ENCODE measurements at places on chromosomes 1 and 21.

DNA sequence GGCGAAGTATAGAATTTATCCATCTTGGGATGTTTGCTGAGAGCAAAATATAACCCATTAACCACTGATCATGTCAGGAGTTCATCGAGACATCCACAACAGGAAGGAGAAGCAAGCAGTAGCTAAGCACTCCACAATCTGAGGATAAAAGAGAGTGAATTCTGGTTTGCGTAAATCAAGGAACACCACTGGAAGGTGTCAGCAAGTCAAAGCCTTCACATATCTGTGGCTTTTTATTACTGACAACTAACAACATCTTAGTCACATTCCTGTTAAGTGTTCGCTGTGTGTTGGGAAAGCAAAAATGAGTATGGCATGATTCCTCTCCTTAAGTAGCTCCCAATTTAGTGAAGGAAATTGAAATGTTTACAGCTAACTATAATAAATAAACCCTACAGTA lies 44.5 kb upstream of the DARS2 start:
- no peak for DNase-seq

DNA sequence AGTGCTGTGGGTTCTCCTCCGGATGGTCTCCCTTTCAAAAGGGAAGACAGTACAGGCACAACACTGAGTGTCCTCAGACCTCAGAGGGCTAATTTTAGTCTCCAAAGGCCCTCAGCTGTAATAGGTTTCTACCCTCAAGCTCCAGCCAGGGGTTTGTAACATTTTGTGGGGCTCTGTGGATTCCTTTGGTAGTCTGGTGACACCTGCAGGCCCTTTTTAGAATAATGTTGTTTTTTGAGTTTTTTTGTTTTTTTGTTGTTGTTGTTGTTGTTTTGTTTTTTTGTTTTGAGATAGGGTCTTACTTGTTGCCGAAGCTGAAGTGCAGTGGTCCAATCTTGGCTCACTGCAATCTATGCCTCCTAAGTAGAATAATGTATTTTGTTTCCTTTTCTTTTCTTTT lies 15.0 kb upstream of the TMEM201 start:
- DNase-seq: peak; percentile 14

GRCh38 chr1:227059076-227059475 lies 119.0 kb downstream of the COQ8A start:
- DNase-seq: no peak

- no peak for DNase-seq
These were observed 153.9 kb downstream of the KCNH1 start for GRCh38 chr1:210980082-210980481.

GRCh38 chr21:27804515-27804914 lies 837.6 kb upstream of the ADAMTS5 start:
- no peak for DNase-seq

- DNase-seq: no peak
These were observed 28.4 kb upstream of the ETV3 start for GRCh38 chr1:157166590-157166989.

DNA sequence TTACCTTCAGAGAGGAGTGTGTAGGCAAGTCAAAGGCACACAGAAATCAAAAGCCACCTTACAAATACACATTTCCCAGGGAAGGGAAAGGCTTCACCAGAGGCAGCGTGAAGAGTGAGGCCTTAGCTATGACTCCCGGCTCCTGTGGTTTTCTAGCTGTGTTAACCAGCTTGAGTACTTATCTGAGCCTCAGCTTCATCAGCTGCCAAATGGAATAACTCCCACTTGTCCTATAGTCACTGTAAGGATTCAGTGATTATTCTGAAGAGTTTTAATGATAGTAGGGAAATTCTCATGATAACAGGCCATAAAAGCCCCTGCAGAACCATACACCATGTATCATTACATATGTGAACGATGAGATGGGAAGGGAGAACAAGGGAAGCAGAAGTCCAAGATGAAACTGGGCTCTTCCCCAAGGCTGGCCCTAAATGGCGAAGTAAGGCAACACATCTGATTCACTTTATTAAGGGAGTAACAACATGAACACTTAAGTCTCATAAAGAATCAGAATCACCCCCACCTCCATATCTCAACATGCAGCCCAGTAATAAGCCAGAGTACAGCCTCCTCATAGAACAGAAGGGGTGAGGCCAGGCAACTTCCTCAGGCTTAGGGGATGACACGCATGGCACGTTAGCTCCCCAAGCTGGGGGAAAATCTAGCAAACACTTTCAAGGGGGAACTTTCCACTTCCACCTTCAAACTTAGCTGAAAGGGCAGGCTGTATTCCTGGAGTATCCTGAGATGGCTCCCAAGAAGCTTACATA lies 63.7 kb downstream of the SLC66A1 start:
- no peak for DNase-seq

GRCh38 chr1:58256041-58256440 lies 290.5 kb downstream of the OMA1 start:
- no peak for DNase-seq

- DNase-seq: no peak
These were observed 14.9 kb downstream of the COL6A2 start for GRCh38 chr21:46112725-46113215.

GRCh38 chr1:203177036-203177405 lies 1.4 kb upstream of the MYBPH start:
- DNase-seq: no peak

GRCh38 chr1:91948097-91948496 lies 1.1 kb upstream of the BRDT start:
- DNase-seq: no peak

- no peak for DNase-seq
These were observed 93.1 kb upstream of the BCAR3 start for GRCh38 chr1:93774707-93775106.

DNA sequence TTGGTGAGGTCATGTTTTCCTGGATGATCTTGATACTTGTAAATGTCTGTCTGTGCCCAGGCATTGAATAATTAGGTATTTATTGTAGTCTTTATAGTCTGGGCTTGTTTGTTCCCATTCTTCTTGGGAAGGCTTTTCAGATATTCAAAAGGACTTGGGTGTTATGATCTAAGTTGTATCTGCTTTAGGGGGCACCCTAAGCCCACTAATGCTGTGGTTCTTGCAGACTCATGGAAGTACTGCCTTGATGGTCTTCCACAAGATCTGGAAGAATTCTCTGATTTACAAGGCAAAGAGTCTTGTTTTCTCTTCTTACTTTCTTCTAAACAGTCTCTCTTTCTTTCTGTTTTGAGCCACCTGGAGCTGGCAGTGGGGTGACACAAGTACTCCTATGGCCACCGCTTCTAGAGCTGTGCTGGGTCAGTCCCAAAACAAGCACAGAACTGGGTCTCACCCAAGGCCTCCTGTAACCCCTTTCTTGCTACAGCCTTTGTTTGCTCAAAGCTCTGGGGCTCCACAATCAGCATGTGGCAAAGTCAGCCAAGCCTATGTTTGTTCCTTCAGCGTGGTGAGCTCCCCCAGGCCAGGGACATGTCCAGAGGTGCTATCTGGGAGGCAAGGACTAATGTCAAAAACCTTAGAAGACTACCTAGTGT lies 12.6 kb downstream of the VN1R5 start:
- no peak for DNase-seq

GRCh38 chr1:15928971-15929965 lies 46.6 kb downstream of the ZBTB17 start:
- DNase-seq: no peak

DNA sequence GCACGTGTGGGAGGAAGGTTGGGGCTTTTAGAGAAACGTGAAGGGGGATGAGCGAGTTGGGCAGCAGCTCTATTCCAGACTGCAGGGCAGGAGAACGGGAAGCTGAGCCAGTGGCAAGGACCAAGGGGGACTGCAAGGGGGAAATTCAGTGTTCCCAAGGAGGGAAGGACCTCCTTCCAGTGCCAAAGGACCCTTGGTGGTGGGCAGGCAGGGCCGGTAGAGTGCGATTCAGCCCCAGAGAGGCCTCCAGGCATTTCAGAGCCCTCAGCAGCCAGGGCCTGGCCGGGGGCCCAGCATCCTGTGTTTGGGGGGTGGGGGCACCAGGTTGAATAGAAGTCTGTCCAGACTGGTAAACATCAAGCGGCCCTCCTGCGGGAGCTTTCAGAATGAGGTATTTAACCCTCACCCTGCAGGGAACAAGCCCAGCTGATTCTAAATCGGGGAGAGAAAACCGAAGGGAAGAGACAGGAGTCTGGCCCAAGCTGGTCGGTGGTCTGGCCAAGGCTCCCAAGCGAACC lies 2.3 kb downstream of the COL9A2 start:
- no peak for DNase-seq

DNA sequence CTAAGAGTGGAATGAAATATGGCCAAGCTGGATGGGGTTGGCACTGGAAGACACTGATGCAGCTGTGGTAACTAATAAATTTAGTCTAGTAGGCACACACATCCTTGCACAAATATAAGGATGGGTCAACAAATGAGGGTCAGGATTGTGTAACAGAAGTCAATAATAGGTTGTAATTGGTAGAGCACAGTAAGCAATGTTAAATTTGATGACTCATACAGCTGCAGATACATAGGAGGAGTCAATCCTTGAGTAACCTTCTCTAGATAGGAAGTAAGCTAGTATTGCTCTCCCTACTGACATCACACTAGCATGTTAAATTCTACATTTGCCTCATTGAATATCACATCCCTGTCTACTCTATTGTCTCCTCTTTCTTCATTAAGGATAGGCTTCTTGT lies 332.1 kb downstream of the PTPRC start:
- peak; percentile 6 for DNase-seq
